A549 treated with Hydrocortisone at 1 μM for 4 hours (cell line): ENCODE measurements at places on chromosomes 4 and X. TPM values are rescaled to one million over a fixed set of nuclear protein-coding genes. Genes with fewer than 3 reads are reported as not detected.

Gene SMIM10
- total RNA-seq, result 0.07 to 0.20 TPM (median 0.12 TPM) in 4 of 5 replicates, not detected in the other

Gene PROM1
- 0.39 to 0.56 TPM (median 0.52 TPM) in 5 replicates for total RNA-seq

Gene NELFA
- 21.1 to 23.5 TPM (median 22.8 TPM) in 5 replicates for total RNA-seq

Gene HSD17B13
- 0.05 to 0.08 TPM in 2 of 5 replicates, not detected in the others for total RNA-seq

Gene ZXDA
- 1.3 to 2.0 TPM (median 1.7 TPM) in 5 replicates for total RNA-seq

Gene LRP2BP
- 0.06 to 0.17 TPM (median 0.13 TPM) in 5 replicates for total RNA-seq

Gene XK
- 0.37 to 0.43 TPM (median 0.40 TPM) in 5 replicates for total RNA-seq

Gene ZNF185
- total RNA-seq, result 6.9 to 9.0 TPM (median 7.5 TPM) in 5 replicates

Gene PCDH18
- not detected in 5 replicates for total RNA-seq

Gene XPNPEP2
- total RNA-seq, result not detected in 5 replicates

Gene ANOS1
- 0.02 to 0.10 TPM (median 0.05 TPM) in 5 replicates for total RNA-seq

Gene SORCS2
- total RNA-seq, result 3.0 to 5.8 TPM (median 4.4 TPM) in 5 replicates

Gene SMIM10L2A
- total RNA-seq, result 0.15 to 0.22 TPM (median 0.20 TPM) in 5 replicates

Gene WDR17
- 1.5 to 2.0 TPM (median 1.6 TPM) in 5 replicates for total RNA-seq

Gene MCF2
- 0.03 to 0.12 TPM (median 0.07 TPM) in 4 of 5 replicates, not detected in the other for total RNA-seq

Gene STAP1
- not detected in 5 replicates for total RNA-seq

Gene LDOC1
- total RNA-seq, result 80.0 to 94.3 TPM (median 91.3 TPM) in 5 replicates

Gene PCDH7
- total RNA-seq, result 0.07 to 0.31 TPM (median 0.08 TPM) in 5 replicates

Gene DDX60
- 2.0 to 2.9 TPM (median 2.3 TPM) in 5 replicates for total RNA-seq

Gene MAGEA2
- 0.06 to 0.29 TPM (median 0.07 TPM) in 3 of 5 replicates, not detected in the others for total RNA-seq

Gene DRP2
- 0.13 to 0.28 TPM (median 0.16 TPM) in 5 replicates for total RNA-seq

Gene SOX3
- total RNA-seq, result not detected in 5 replicates

Gene SSX4
- total RNA-seq, result not detected in 5 replicates

Gene REPS2
- total RNA-seq, result 0.93 to 1.7 TPM (median 1.4 TPM) in 5 replicates

Gene STIM2
- 10.5 to 13.0 TPM (median 11.0 TPM) in 5 replicates for total RNA-seq

Gene NMU
- 0.41 to 0.87 TPM (median 0.65 TPM) in 4 of 5 replicates, not detected in the other for total RNA-seq

Gene LRAT
- total RNA-seq, result 0.03 to 0.10 TPM (median 0.05 TPM) in 5 replicates

Gene PDCL2
- total RNA-seq, result not detected in 5 replicates

Gene QRFPR
- total RNA-seq, result not detected in 5 replicates

Gene CNKSR2
- 1.7 to 3.3 TPM (median 2.5 TPM) in 5 replicates for total RNA-seq

Gene BEND2
- total RNA-seq, result not detected in 5 replicates

Gene GPR143
- total RNA-seq, result 0.15 to 0.54 TPM (median 0.23 TPM) in 5 replicates

Gene SLIT2
- 0.02 to 0.06 TPM in 2 of 5 replicates, not detected in the others for total RNA-seq

Gene DIPK2B
- not detected in 5 replicates for total RNA-seq

Gene PF4V1
- not detected in 5 replicates for total RNA-seq

Gene NOX1
- 0.05 to 0.15 TPM (median 0.10 TPM) in 4 of 5 replicates, not detected in the other for total RNA-seq

Gene FRAS1
- total RNA-seq, result 2.0 to 3.3 TPM (median 2.6 TPM) in 5 replicates

Gene STARD8
- total RNA-seq, result 0.79 to 1.8 TPM (median 1.6 TPM) in 5 replicates

Gene CYP4V2
- total RNA-seq, result 2.7 to 3.8 TPM (median 3.0 TPM) in 5 replicates

Gene SPANXA2
- 0.20 to 0.23 TPM in 2 of 5 replicates, not detected in the others for total RNA-seq

Gene PLP1
- not detected in 5 replicates for total RNA-seq

Gene BEX4
- total RNA-seq, result 1.6 to 2.5 TPM (median 2.0 TPM) in 5 replicates

Gene DCLK2
- total RNA-seq, result 8.2 to 10.1 TPM (median 8.6 TPM) in 5 replicates

Gene ENPEP
- total RNA-seq, result 0.01 to 0.14 TPM (median 0.06 TPM) in 5 replicates

Gene ZFX
- 7.1 to 10.6 TPM (median 8.7 TPM) in 5 replicates for total RNA-seq

Gene DACH2
- total RNA-seq, result not detected in 5 replicates

Gene CCNA2
- 37.6 to 51.4 TPM (median 45.1 TPM) in 5 replicates for total RNA-seq

Gene NPY2R
- total RNA-seq, result not detected in 5 replicates

Gene RASSF6
- total RNA-seq, result 0.75 to 1.0 TPM (median 0.85 TPM) in 5 replicates

Gene CHRDL1
- not detected in 5 replicates for total RNA-seq

Gene MAGEA3
- 2.5 to 5.0 TPM (median 2.7 TPM) in 5 replicates for total RNA-seq

Gene SLC16A2
- 17.8 to 25.1 TPM (median 19.9 TPM) in 5 replicates for total RNA-seq

Gene ADAMTS3
- not detected in 5 replicates for total RNA-seq

Gene PITX2
- 0.68 to 1.0 TPM (median 0.82 TPM) in 5 replicates for total RNA-seq

Gene SASH3
- total RNA-seq, result not detected in 5 replicates

Gene NXF3
- total RNA-seq, result 0.08 to 0.09 TPM (median 0.09 TPM) in 3 of 5 replicates, not detected in the others

Gene TADA2B
- 15.7 to 17.5 TPM (median 16.4 TPM) in 5 replicates for total RNA-seq
